ENCODE measurements at places on chromosomes 13 and 19.

DNA sequence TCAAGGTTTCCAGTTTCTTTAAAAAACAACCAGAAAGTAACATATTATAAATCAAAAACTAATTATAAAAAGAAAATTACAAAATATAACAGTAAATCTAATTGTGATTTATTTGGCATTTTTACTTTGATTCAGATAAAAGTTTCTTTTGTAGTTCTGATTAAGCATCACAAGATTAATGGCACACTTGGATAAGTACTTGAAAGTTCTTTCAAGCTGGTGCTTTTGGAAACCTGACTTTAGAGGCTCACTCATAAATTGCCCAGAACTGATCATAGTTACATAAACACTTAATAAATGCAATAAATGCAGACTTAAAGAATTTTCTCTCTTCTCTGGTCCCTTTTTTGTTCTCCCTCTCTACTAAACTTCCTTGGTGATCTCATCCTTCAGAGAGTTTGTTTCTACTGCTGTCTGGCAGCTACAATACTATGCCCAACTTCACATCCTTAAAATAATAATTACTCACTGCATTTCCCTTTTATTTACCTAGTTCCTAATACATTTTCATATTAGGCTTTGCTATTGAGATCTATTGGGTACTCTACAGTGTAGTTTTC, 1417.0 kb downstream of the EFNB2 start:
- DNase-seq: no peak

GRCh38 chr19:50706387-50706786, 13.2 kb downstream of the SHANK1 start:
- DNase-seq: no peak

DNA sequence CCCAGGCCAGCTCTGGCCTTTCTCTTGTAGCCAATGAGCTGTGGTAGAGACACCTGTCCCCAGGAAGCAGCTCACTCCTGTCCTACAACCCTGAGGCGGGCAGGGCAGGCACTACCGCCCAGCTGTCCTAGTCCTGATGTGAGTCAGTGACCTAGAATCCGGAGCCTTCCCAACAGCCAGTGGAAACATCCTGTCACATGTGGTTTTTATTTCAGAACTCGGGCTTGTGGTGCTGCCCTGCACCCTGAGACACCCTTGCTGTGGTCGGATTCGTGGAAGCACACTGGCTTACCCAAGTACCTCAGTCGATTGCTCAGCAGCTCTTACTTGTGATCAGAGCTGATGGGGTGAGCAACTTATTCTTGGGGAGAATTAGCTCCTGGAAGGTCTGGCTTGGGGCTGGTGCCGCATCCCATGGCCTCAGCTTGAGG, 83.6 kb upstream of the ARHGEF7 start:
- peak; percentile 79 for DNase-seq

- peak; percentile 20 for DNase-seq
These were observed 479.1 kb upstream of the MIR17HG start for GRCh38 chr13:90868321-90868920.

DNA sequence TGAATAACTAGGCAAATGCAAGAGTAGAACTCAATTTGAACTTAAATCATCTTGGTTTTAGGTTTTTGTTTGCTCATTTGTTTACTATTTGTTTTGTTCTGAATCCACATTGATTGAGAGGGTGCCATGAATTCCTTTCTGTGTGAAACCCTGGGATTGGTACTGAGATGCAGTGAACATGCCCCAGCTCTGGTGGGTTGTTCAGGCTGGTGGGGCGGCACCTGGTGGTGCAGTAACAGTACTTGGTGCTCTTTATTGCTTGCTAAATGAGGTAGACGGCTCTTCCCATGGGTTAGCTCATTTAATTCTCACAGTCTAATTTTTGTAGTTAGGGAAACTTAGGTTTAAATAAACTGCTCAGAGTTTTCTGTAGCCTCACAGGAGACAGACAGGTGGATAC, 48.4 kb downstream of the WASF3 start:
- DNase-seq: no peak

DNA sequence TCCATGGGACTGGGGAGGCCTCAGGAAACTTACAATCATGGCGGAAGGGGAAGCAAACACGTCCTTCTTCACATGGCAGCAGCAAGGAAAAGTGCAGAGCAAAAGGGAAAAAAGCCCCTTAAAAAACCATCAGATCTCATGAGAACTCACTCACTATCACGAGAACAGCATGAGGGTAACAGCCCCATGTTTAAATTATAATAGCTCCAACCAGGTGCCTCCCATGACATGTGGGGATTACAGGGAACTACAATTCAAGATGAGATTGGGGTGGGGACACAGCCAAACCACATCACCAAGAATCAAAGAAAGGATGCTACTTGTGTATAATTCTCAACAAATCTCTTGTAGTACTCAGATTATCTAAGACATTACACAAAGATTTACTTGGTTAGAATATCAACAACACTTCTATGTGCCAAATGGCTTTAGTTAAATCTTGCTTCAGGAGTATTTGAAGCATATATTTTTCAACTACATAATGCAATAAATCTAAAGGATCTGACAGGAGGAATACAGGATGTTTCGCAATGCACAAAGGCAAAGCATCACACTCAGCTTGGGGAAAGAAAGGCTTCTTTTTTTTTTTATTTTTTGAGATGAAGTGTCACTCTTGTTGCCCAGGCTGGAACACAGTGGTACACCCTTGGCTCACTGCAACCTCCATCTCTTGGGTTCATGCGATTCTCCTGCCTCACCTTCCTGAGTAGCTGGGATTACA, 180.0 kb downstream of the LHFPL6 start:
- peak; percentile 17 for DNase-seq

DNA sequence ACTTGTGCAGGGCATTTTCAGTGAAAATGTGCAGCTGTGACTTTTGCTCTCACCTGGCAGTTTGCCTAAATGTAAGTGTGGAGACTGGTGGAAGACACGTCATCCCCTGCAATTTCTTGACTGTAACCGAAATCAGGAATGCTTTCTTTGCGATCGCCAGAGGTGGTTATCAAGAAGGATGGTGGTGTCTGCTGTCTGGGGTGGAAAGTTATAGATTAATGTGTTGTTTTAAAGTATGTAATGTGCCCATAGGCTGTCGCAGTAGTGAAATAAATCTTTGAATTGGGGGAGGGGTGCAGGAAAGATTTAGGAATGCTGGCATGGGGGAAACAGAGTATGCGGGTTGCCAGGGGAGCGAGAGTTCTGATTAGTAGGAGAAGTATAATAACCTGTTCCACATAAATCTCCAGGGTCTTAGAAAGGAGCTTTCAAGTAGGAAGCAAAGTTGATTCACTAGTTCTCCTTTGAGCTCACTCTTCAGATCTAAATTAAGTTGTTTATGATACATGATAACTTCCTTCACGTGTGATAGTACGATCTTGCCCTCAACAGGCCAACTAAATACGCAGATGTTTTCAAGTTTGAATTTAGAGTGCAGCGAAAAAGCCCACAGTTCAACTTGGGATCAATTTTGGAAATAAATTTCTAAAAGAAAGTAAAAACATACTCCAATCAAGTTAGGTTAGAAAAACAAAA, 1520.0 kb upstream of the SLC10A2 start:
- DNase-seq: peak; percentile 80

DNA sequence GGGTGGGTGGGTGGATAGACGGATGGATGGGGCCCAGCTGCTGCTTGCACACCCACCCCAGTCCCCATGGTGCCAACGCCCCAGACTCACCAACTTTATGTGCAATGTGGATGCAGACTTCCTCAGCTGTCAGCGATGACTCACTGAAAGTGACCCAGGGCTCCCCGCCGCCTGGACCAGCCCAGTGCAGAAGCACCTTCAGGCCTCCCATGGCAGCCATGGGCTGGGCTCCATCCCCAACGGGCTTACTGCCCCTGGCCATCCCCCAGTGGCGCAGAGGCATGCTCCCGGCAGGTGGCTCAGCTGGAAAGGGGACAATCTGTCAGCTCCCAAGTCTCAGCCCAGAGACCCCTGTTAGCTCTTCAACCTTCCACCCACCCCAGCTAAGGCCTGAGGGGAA, 2.2 kb downstream of the TYK2 start:
- DNase-seq: no peak

GRCh38 chr13:78185700-78186099, 267.1 kb upstream of the EDNRB start:
- no peak for DNase-seq

DNA sequence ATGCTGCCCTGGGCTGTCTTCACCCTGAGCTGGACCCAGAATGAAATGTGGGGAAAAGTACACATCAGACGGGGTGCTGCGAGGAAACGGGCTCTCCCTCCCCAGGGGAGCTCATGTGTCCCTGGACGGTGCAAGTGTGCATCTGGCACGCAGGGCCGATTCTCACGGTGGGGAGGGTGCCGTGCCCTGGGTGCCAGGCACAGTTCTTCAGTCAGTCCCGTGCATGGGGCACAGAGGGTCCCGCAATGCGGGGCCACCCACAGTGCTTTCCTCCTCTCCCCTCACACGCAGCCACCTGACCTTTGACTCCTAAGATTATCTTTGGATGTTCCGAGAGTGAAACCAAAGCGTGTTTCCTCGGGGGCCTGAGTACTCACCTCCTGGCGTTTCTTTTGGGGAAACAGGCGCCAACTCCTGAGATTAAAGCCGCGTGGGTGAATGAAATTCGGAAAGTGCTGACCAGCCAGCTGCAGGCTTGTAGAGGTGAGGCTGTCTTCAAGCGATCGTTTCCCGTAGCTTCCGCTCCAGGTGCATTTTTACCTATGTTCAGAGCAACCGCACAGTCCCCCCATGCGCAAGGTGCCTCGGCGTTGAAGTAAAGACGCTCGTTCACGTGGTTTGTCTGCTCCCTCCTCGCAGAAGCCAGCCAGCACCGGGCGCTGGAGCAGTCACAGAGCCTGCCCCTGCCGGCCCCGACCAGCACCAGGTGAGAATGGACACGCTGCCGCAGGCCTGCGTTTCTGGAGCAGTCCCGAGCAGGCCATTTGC, 17.5 kb upstream of the F7 start:
- DNase-seq: no peak

GRCh38 chr13:71290963-71291841, 575.8 kb downstream of the DACH1 start:
- peak; percentile 2 for DNase-seq

DNA sequence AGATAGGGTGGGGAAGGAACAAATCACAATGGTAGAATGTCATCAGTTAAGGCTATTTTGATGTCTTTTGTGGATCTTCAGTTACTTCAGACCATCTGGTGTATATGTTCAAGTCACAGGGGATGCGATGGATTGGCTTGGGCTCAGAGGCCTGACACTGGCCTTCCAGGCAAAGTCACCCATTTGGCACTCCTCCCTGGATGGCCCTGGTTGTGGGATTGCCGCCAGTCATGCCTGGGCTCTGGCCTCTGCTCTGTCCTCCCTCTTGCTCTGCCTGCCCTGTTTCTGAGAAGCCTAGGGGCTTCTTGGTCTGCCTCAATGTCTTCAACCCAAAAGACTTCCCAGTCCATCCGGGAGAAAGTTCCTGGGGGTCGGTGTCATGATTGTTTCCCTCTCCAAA, 50.2 kb downstream of the ZNF146 start:
- DNase-seq: no peak

DNA sequence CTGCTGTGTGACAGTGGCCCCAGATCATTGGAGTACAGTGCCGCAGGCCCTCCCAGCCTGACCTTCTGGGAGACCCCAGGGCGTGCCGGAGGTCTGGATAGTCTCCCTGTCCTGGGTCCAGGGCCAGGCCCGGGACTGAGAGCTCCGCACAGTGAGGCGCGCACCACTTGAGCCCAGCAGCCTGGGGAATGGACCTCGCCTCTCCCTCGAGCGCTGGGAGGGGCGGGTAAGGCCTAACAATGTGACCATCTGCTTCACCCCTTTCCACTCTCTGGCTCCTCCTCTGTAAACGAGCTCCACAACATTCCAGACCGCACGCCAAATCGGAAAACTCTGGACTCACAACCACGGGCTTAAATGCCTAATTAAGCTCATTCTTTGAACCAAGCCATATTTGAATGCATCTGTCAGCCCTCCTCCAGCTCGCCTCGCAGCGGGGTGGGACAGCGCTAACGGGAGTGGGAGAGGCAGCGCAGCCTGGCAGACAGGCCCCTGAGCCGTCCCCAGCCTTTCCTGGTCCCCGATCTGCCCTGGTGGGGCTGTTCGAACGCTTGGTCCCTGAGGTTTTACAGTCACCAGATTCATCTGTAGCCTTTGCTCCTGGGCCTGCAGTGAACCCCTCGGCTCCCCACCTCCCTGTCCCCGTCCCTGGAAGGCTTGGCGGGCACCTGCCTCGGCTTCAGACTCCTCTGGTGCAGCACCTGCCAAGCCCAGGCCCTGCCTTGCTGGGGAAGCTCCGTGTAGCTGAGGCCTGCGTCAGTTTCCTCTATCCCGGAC, 120.7 kb upstream of the VSTM2B start:
- DNase-seq: no peak

DNA sequence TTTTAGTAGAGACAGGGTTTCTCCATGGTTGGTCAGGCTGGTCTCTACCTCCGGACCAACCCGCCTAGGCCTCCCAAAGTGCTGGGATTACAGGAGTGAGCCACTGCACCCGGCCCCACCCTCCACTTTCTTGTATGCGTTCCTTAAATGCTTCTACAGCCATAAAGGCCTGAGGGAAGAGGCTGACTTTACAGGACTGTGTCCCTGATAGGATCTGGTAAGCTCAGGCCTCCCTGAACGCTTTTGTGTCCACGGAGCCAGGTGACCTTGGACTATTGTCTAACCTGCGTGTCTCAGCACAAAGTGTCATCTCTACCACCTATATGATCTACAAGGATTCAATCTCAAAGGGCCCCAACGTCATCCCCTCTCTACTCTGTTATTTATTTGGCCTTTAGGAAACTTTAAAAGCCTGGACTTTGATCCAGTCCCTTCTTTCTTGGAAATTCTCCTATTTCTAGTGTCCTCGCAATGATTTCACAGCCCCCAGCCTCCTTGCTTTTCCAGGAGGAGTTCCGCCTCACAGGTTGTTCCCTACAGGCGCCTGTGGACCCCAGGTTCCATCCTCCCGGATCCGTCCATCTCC, 701 bp downstream of the ZNF552 start:
- DNase-seq: no peak
